ENCODE measurements at places on chromosomes 16 and 17. TPM values are rescaled to one million over a fixed set of nuclear protein-coding genes. Genes with fewer than 3 reads are reported as not detected.

GRCh38 chr16:68737046-68737729, at the start of gene CDH1:
CDH1 (plus strand) TSS chr16:68737292; CDS start chr16:68737416, 124 bp downstream.
- DNase-seq, result peak; percentile 88

DNA sequence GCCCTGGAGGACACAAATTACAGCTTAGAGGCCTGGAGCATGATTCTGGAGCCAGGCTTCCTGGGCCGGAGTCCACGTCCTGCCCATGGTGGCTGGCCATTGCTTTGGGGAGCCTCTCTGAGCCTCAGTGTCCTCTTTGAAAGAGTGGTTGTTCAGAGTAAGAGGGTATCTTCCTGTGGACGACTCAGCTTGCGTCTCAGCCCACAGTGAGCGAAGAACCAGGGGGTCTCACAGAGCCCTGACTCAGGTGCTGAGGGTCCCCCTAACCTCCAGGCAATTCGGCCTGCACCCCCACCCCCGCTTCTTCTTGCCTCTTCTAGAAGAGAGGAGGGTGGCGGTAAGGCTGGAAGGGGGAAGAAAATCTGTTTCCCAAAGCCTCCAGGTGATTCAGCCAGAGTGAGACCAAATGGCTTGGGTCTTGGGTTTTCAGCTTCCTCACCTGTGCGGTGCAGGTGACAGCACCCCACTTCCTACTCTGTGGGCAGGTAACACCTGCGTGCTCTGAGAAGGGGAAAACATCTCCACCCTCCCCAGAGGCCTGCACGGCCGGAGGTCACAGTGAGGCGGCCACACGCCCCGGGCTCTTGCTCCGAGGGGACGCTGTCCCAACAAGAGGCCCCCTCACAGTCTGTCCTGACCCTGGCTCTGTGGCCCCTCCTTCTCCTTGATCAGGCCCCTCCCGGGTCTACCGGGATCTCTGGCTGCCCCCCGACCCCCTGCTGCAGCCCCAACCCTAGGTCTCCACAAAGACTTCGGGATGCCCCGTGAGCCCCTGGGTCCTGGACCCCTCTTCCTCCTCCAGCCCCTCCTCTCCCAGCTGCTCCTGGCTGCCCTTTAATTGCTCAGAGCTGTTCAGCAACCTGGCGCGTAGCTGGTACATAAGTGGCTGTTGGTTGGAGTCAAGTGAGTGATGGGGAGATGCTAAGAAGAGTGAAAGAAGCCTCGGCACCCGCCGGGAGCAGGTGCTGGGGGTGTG, 119.2 kb downstream of the METRNL start:
- peak; percentile 52 for DNase-seq

GRCh38 chr16:55488306-55488705, 9.3 kb downstream of the MMP2 start:
- DNase-seq, result peak; percentile 19

DNA sequence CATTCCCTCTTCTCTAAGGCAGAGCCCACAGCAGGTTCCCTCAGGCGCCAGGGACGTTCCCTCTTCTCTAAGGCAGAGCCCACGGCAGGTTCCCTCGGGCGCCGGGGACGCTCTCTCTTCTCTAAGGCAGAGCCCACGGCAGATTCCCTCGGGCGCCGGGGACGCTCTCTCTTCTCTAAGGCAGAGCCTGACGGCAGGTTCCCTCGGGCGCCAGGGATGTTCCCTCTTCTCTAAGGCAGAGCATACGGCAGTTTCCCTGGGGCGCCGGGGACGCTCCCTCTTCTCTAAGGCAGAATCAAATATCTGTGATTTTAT, 24.3 kb downstream of the ACSF3 start:
- DNase-seq, result peak; percentile 18

Gene TTLL6
- total RNA-seq, result not detected

Gene ATAD5
- 0.73 TPM for total RNA-seq

Gene CCL7
- total RNA-seq, result not detected

All from right lobe of liver (tissue), 6 donors.